ENCODE measurements at places on chromosomes 3 and 15.

GRCh38 chr3:194080436-194080835, 55.5 kb upstream of the HES1 start:
- DNase-seq, result no peak

- DNase-seq, result no peak
These were observed 200.0 kb downstream of the CACNA2D3 start for GRCh38 chr3:54322354-54322753.

DNA sequence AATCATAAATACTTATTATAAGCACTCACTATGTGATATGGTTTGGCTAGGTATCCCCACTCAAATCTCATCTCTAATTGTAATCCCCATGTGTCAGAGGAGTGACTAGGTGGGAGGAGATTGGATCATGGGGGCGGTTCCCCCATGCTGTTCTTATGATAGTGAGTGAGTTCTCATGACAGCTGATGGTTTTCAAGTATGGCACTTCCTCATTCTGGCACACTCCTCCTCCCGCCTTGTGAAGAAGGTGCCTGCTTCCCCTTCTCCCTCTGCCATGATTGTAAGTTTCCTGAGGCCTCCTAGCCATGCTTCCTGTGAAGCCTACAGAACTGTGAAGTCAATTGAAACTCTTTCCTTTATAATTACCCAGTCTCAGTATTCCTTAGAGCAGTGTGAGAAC, 53.3 kb upstream of the CHMP2B start:
- DNase-seq, result no peak

DNA sequence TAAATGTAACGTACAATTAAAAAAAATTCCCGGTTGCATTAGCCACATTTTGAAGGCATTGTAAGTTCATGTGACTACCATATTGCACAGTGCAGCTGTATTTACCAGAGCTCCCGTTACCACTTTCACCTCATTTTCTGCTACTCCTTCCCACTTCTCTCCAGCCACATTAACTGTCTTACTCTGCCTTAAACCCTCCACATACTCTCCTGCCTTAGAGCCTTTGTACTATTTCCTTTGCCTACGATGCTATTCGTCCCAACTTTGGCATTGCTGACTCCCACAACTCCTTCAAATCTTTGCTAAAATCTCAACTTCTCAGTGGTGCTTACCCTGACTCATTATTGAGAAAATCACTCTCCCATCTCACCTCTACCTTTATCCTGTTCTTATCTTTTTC, 115.2 kb downstream of the CADM2 start:
- DNase-seq, result no peak

DNA sequence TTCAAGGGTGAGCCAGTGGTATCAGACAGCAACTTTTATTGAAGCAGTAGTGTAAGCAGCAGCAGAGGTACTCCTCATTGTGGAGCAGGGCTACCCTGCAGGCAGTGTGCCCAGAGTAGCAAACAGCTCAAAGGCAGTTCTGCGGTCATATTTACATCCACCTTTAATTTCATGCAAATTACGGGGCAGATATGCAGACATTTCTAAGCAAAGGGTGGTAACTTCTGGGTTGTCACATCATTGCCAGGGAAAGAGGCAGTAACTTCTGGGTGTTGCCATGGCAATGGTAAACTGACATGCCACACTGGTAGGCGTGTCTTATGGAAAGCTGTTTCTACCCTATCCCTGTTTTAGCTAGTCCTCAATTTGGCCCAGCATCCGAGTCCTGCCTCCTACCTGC, 46.5 kb upstream of the CLDN18 start:
- no peak for DNase-seq

DNA sequence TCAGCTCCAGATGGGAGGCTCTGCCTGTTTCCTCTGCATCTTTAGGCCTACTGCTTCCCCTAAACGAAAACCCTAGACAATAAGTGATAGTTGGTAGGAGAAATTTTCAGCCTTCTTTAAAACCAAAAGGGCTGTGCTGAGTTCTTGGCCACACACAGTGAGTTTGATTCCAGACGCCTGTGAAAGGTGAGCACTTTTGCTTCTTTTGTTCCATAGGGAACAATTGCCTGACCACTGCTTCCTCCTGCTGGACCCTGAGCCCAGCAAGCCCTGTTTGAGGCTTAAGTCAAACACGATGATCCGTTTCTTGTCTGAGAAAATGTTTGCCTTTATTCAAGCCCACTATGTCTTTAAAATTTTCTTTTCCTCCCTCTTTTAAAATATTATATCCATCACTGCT, 493.9 kb downstream of the ZIC1 start:
- DNase-seq, result no peak

DNA sequence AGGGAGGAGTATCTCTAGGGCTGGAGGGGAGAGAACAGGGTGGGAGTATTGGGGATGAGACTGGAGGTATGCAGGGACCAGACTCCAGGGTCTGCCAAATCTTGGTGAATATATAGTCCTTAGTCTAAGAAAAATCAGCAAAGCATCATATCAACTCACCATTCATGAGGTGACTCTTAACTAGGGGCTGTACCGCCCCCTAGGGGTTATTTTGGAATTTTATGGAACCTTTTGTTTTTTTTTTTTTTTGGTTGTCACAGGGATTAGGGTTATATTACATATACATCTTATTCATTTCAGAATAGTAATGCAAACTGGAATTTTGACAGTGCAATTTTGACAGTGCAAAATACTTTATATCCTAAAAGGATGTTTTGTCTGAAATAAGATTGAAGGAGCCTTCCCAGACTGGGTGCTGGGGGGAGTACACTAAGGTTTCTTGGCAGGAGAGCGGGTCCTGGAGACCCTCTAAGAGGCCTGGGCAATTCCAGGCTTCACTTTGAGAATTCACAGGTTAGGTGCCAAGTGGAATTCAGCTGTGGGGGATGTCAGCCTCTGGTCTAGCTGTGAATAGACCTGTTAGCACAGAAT, 7.5 kb downstream of the CMTM7 start:
- no peak for DNase-seq

All from testis (tissue), 5 donors.